ENCODE measurements at places on chromosomes 7 and 10.
A peak's percentile ranks its signal among the peaks of the same experiment; 100 is the strongest.

- peak; percentile 3 for DNase-seq
Measured at GRCh38 chr7:69696054-69696591, 97.8 kb downstream of the AUTS2 start.

- DNase-seq: no peak
Measured at GRCh38 chr10:77493851-77494261, 143.8 kb downstream of the KCNMA1 start.

DNA sequence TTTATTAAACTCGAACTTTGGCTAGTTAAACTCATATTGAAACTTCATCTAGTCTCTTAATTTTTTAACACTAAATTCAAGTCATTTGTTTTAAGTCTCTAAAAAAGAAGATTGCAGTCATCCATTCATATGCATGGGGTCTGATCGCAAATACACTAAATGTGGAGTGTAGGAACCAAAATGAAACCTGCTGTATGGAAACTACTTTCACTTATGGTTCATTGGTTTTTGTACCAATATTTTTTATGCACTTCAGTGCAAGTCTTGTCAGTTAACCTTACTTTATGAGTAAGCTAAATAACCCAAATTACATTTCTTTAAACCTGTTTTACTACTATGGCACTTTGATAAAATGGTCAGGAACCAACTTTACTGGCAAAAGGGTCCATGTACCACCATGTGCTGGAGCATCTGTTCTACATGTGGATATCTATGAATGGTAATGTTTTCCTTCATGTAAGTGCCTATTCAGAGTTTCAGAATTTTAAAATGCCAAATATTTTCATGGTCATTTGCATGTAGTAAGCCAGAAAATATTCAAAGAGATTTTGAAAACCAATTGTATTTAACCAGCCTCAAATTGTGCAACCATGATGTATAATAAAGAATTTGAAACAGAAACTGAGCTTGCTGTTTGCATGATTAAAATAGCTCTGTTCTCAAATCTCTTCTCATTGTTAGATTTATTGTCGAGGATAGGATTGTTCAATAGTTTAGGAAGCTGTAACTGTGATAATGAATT is 7.6 kb upstream of the SUPV3L1 start:
- no peak for DNase-seq

DNA sequence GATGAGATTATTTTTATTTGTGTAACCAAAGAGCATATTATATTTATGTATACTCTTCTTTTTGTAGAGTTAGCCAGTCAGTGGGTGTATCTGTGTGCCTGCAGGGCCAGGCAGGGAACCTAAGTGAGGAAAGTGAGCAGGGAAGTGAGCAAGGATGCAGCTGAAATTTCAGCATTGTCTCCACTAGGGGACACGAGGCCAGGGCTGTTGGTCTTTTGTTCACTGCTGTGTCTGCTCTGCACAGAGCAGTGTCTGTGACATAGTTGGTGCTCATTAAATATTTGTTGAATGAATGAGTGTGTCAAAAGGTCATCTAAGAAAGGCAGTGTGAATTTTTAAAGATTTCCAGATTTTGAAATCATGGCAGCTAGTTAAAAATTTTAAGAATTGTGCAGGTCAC is 51.8 kb downstream of the SUGCT start:
- DNase-seq: no peak

DNA sequence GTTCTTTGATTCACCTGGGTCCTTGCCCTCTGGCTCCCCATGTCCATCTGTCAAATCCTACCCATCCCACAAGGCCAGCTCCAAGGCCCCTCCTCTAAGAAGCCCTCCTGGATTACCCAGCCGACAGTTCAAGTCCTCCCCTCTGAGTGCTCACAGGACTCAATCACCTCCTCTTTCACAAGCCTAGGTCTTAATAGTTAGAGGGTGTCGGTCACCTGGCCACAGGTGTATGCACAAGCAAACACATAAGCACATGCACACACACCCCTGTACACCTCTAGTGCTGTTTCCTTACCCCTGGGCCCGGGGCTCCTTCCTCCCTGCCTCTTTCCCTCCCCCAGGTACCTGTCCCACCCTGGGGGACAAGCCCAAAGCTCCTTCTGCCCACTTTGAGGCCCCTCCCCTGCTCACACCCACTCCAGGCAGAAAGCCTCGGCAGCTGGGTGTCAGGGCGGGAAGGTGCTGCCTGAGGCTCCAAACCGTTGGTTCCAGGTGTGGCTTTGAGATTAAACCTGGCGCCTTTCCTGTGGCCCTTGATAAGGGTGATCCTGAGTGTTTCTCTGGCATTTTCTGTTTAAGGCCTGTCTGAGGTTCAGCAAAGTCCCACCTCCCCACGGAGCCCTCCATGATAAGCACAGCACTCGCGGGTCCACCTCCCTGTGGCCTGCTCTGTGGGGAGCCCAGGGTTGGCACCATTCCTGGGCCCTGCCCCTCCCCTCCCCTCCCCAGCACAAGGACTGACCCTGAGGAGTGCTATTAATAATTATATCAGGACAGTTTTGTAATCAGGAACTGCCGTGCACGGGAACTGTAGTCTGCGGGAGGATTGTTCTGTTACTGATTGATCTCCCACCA is 14.6 kb upstream of the AQP1 start:
- DNase-seq: no peak

GRCh38 chr10:62081341-62082270 is 180.1 kb downstream of the ARID5B start:
- DNase-seq: no peak

DNA sequence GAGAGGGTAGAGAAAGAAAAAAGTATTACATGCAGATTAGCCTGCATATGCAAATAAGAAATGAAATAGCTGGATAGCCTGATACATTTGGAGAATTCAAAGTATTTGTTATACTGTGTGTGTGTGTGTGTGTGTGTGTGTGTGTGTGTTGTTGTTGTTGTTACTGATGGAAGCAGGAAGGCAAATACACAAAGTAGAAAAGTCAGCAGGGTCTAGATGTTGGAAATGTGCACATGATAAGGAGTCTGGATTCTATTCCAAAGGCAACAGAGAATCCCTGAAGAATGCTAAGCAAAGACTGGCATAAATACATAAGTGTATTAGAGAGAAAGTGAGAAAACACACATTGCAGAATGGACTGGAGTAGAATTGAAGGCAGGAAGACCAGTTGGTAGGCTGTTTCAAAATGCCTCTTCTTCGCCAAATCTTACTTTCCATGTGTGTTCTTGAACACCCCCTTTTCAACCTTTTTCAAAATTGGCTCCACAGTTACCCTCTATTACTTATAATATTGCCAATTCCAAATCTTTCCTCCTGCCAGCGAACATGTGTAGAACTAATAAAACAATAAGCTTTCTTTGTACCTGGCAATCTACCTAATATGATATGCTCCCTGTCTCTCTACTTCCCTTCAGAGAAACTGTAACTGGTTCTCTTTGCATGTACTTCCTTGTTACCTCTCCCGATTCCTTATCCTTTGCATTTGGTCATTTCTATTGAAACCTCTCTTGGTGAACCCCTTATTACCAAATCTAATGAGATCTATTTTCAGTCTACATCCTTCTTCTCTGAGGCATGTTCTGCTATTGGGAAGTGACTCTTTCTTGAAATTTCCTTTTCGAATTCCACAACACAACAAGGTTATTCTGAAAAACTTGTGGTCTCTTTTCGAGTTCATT is 6.2 kb downstream of the CPED1 start:
- no peak for DNase-seq

GRCh38 chr10:132193907-132194552 is 7.3 kb downstream of the DPYSL4 start:
- no peak for DNase-seq

- DNase-seq: no peak
Measured at GRCh38 chr10:80132299-80133139, at the start of gene PLAC9. PLAC9 (plus strand) TSS chr10:80132730; CDS start chr10:80132763, 33 bp downstream.

- no peak for DNase-seq
Measured at GRCh38 chr7:148912758-148913541, 28.9 kb upstream of the EZH2 start.

GRCh38 chr10:7512487-7512886 is 101.7 kb upstream of the SFMBT2 start:
- DNase-seq: no peak

DNA sequence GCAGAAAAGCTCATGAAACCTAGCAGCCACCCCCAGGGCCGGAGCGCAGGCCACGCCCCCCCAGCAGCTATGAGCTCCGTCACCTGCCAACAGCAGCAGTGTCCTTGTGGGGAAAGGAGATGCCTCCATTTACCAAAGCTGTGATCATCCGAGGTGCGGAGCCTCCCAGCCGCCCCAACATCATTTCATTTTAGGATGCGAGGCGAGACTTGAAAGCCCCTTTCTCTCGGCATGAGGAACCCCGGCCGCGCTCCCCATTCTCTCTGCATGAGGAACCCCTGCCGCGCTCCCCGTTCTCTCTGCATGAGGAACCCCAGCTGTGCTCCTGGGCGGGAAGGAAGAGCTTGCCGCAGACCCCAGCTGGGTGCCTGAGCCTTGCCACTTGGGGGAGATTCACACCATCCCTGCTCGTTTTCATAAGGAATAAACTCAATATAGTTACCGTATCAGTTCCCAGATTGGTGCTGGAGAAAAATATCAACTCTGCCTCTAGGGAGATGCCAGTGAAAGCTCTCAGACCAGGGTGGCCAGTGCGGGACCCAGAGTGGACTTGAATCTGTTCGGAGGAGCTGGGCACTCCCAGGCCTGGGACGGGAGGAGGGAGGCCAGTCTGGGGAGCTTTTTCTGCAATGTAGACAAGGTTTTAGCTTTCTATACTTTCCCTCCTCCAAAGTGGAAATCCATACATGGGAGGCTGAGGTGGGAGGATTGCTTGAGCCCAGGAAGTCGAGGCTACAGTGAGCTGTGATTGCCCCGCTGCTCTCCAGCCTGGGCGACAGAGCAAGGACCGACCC is 35.0 kb downstream of the JAKMIP3 start:
- DNase-seq: no peak

DNA sequence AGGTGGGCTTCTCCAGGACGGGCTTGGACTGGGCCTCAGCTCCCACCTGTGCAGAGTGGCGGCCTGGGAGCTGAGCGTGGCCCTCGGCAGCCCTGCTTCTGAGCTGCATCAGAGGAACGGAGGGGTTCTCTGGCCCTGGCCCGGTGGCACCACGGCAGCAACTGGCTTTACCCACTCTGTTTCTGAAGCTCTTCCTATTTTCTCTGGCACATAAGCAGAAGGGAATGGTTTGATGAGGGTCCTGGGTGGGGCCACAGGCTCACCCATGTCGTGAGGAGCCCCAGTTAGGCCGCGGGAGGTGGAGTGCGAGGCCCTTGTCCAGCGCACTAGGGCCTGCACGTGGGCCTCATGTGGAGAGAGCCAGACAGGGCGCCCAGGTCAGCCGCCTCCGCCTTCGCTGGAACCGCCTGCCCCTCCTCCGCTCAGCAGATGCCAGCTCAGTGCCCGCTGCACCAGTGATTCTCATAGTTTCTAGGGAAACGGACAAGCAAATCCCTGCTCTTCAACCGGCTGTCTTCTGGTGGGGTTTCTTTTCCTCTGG is 284.0 kb downstream of the CELF2 start:
- no peak for DNase-seq

- DNase-seq: peak; percentile 17
Measured at GRCh38 chr7:148700661-148701064, 2.0 kb downstream of the CUL1 start.

GRCh38 chr7:132915647-132916046 is 166.2 kb downstream of the CHCHD3 start:
- no peak for DNase-seq

DNA sequence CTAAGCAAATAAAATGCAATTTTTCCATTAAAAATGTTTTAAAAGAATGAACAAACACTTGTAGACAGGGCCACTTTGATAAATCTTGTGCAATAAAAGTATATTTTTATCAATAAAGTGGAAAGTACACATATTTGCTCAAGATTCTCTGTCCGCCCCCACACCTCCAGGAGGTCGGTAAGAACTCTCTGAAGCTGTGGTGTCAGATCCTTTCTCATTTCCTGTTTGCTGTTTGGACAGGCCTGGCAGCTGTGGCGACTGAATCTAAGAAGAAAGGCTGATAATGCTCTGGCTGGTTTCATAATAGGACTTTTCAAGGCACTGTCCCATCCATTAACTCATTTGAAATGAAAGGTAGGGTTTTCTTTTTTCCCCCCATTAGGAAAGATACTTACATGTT is 15.3 kb upstream of the ASB4 start:
- no peak for DNase-seq

GRCh38 chr7:108283252-108283651 is 153.1 kb upstream of the LAMB4 start:
- DNase-seq: no peak

GRCh38 chr10:130179640-130180039 is 43.4 kb downstream of the GLRX3 start:
- DNase-seq: no peak

DNA sequence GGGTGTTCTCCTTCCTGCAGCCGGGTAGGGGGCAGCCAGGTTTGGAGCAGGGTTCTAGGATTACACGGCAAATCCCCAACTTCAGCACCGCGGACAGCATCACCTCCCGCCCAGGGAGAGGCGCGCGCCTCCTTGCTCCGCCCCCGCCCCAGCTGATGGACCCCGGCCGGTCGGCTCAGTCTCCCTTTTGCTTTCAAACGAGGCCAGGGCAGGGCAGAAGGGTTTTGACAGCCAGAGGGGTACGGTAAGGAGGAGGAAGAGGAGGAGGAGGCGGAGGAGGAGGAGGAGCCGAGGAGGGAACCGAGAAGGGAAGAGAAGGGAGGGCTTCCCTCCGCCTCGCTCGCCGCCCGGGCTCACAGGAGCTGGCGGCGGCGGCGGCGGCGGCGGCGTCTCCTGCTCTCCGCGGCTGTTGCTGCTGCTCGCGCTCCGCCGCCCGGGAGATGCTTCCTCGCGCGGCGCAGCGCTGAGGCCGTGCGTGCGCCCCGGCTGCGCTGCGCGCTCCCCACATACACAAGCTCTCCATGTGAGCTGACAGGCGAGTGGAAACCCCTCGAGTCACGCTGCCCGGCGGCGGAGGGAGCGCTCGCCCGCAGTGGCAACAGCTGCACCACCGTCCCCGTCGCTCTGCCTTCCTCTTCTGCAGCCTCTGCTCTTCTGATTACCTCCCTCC is 615 bp upstream of the CNTNAP2 start:
- no peak for DNase-seq

GRCh38 chr10:133383551-133383950 is 4.5 kb downstream of the PAOX start:
- no peak for DNase-seq

- DNase-seq: no peak
Measured at GRCh38 chr7:89605362-89605761, 548.9 kb upstream of the STEAP1 start.

- no peak for DNase-seq
Measured at GRCh38 chr10:61110188-61110844, 166.3 kb upstream of the RHOBTB1 start.

- no peak for DNase-seq
Measured at GRCh38 chr10:91983416-91983815, 59.8 kb downstream of the BTAF1 start.

GRCh38 chr10:126375299-126375698 is 13.0 kb downstream of the ADAM12 start:
- DNase-seq: no peak

- no peak for DNase-seq
Measured at GRCh38 chr7:7820939-7821338, 102.5 kb upstream of the RPA3 start.

GRCh38 chr10:11197266-11197712 is 179.6 kb downstream of the CELF2 start:
- DNase-seq: peak; percentile 38

DNA sequence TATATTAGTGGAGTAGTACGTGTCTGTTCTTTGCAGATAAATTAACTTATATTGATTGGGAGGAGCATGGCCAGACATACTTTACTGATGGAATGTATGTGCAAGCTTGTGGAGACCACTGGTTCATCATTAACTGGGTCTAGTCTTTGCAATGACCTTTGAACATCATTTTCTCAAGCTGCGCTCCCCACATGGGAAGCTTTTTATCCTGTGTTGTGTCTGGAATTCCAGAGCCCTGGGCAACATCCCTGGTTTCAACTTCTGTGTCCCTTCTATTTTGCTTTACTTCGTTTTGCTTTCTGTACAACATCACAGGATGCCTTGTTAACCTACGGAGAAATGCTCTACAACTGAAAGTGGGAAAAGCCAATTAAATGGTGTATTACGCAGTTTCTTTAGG is 38.3 kb downstream of the MACROH2A2 start:
- no peak for DNase-seq
